ENCODE measurements at places on chromosomes 2 and 18.
A peak's percentile ranks its signal among the peaks of the same experiment; 100 is the strongest.

- DNase-seq = no peak
These were observed 65.6 kb downstream of the ATP8B1 start for GRCh38 chr18:57737400-57738060.

GRCh38 chr2:202104286-202104870 is 31.3 kb downstream of the KIAA2012 start:
- peak; percentile 48 for DNase-seq

- no peak for DNase-seq
These were observed 43.6 kb downstream of the ODC1 start for GRCh38 chr2:10404324-10405143.

DNA sequence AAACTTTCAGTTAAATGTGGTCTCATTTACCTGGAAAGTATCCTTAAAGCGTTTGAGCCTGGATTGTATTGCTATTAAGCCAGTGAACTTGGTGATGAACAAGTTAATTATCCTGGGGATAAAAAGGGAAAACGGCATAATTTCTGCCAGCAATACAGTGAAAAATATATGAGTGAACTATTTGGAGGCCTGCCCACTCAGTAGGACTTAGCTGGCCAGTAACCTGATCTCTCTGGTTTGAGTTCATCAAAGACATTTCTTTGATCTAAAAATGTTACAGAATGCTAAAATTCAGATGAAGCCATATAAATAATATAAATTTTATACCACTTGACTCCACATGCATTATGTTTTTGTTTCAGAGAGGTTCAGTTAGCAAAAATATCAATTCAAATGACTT is 241.1 kb upstream of the VWC2L start:
- no peak for DNase-seq

GRCh38 chr2:1685078-1685956 is 59.0 kb downstream of the PXDN start:
- DNase-seq = no peak

DNA sequence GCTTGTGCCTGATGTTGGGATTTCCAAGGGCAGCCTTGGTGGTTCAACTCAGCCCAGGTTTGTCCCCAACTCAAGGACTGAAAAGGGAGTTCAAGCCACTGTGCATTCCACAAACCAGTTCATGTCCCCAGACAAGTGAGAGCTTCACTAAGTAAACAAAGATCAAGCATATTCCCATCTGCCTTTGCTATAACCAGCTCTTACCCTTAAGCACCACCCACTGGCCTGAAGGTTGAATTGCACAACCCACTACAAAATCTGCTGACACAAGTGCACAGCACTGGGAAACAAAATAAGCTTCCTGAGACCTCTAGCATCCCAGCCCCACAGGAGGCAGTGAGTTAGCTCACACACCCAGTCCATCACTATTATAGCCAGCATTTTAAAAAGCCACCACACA is 516.7 kb downstream of the NR4A2 start:
- no peak for DNase-seq

- DNase-seq = peak; percentile 20
These were observed 809 bp downstream of the DBI start for GRCh38 chr2:119367472-119368099.

GRCh38 chr2:206642075-206643025 is at the start of gene FAM237A:
Gene FAM237A (plus strand): TSS chr2:206642487. CDS start chr2:206644237, 1,750 bp downstream.
- DNase-seq = peak; percentile 7

- DNase-seq = no peak
These were observed 1193.4 kb downstream of the DSC3 start for GRCh38 chr18:29849144-29849543.

- DNase-seq = no peak
These were observed 85.0 kb downstream of the IKZF2 start for GRCh38 chr2:213066443-213066743.

DNA sequence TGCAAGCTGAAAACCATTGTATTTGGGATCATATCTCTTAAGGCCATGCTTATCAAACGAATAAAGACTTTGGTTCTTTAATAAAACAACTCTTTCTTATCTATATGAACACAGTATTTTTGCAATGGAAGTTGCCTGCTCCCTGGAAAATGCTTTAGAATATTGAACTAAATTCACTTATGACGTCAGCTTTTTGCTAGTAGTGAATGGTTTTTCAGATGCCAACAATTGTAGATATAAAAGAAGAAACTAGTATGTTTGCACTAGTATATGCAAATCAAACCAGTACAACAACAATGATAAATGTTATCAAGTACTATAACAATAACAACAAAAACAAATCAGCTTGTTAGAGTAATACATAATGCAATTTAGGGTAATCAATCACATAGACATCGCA is 1462.9 kb downstream of the SUCLG1 start:
- DNase-seq = no peak

- no peak for DNase-seq
These were observed 159.2 kb downstream of the DTNB start for GRCh38 chr2:25514043-25514637.

DNA sequence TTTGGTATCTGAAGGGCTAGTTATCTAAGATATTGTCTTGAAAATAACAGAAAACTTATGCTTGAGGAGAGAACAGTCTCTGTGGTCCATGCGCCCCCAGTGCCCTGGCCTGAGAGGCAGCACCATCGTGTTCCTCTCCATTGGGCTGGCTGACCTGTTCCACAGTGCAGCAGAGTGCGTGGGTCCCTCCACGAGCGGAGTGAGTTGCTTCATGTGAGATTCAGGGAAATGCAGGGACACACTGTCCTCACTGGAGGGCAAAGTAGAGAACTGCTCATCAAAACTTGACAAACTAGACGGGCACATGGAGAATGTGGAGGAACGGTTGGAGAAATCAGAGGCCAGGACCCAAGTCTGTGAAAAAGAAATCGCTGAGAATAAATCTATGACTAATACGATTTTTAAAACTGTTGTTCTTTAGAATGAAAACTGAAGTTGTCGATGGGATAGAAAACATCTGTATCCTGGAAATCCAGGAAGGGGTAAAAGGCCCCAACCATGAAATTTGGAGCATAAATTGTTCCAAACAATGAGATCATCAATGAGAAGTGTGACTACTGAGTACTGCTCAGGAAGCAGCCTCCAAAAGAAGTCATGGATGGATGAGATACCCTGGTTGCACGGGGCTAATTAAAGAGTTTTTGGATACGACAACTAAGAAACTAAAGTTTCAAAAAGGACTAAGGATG is 58.1 kb downstream of the REV1 start:
- DNase-seq = no peak

DNA sequence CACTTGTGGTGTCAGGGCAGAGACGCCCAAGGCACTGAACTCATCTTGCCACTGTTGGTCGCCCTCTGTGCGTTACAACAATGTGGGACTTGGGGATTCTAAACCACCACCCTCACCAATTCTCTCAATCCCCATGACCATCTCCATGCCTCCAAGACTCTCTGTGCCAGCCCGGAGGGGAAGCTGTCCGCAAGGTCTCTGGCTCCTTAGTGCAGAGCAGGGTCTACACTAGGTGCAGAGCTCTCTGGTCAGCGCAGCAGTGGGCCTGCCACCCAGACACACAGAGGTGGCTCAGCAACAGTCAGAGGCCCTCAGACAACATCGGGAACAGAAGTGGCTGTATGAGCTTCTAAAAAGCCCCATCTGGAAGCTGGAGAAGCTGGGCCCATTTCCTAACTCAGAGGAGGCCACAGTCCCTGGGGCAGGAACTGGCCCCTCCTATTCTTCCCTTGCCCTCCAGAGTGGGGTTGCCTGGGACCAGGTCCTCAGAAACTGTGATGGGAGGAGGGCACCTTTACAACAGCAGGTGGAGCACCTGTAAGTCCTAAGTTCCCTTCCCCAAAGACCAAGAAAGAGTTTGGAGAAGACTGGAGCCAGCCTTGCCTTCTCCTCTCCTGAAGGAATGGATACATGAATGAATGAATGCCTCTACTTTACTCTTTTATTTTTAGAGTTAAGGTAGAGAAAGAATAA is 37.7 kb downstream of the SERTAD2 start:
- DNase-seq = no peak

DNA sequence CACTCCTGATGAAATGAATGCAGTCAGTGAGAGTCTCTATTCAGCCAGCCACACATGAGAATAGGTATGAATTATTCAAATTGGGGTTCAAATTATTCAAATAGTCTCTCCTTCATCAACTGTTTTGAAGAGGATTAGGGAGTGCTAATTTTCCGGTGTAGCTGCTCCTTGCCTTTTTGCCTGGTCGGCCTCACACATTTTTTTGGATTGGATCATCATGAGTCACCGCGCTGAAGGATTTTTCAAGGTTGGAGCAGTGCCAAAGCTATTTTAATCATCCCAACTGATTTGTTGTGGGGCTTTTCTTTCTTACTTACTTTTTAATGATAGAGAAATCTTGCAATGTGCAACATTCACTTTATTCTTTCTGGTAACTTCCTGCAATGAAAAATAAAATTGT is 2.4 kb upstream of the DTNA start:
- DNase-seq = no peak

DNA sequence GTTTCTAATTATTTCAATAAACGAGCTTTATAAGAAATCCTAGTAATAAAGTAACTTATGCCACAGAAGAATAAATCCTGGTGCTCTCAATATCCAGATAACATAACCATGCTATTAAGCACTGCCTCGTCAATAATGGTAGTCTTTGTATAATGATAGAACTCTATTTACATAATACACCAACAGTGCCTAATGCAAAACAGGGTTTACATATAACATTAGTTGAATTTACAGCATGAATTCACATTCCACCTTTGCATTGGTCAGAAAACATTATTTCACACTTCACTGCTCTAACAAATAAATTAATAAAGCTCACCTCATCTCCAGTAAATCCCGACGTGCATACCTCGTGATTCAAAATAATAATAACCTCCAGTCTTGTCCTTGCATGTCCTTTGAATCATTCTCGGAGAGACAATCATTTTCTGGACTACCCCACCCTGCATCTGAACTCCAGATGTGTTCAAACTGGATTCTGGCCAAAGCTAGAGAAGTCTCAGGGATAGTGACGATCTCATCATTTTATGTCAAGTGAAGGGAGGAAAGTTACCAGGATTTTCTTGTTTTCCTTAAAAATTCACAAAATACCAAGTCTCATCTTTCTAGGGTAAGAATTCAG is 189.2 kb downstream of the NCKAP5 start:
- DNase-seq = no peak

DNA sequence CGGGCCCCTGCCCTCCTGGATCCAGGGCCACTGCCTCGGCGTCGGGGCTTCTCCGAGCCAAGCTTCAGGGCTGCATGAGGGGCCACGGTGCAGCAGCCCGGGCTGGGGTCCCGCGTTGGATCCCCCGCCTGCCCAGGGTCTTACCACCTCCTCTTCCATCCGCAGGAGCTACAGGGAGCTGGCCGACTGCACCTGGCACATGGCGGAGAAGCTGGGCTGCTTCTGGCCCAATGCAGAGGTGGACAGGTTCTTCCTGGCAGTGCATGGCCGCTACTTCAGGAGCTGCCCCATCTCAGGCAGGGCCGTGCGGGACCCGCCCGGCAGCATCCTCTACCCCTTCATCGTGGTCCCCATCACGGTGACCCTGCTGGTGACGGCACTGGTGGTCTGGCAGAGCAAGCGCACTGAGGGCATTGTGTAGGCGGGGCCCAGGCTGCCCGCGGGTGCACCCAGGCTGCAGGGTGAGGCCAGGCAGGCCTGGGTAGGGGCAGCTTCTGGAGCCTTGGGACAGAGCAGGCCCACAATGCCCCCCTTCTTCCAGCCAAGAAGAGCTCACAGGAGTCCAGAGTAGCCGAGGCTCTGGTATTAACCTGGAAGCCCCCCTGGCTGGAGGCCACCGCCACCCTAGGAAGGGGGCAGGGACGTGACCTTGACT is 52.1 kb downstream of the RAMP1 start:
- DNase-seq = no peak

- DNase-seq = no peak
These were observed 20.4 kb upstream of the IMPA2 start for GRCh38 chr18:11960743-11961380.

DNA sequence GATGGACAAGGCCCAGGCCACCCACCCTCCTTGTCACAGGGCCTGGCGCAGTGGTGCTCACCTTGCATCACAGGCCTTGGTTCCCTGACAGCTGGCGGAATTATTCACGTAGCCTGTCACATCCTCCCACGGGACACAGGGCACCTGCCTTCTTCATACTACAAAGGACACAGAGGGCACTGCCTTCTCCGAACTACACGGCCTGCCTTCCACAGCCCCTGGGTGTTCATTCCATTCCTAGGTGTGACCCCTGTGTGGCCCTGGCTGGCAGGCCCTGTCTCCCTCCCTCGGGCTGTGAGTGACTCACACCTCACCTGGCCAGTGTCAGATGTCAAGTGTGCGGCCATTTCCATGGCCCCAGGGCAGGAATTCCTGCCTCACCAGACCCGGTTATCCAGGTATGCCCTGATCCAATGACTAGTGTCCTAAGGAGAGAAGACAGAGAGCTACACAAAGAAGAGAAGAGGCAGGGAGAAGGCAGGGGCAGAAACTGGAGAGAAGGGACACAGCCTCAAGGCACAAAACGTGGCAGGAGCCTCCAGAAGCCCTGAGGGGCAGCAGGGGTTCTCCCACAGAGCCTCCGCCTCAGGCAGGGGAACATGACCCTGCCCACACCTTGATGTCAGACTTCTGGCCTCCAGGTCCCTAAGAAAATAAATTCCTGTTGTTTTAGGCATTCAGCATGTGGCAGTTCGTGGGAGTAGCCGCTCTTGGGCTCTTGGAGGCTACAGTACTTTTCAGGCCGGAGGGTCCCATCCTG is 43.4 kb downstream of the MBP start:
- DNase-seq = no peak

- DNase-seq = no peak
These were observed 69.1 kb downstream of the NCAPH start for GRCh38 chr2:96404446-96405373.

- no peak for DNase-seq
These were observed 2.4 kb upstream of the SMAD7 start for GRCh38 chr18:48953104-48953706.
